Mammary epithelial cell (primary cell): ENCODE measurements at places on chromosomes 1 and 21.

DNA sequence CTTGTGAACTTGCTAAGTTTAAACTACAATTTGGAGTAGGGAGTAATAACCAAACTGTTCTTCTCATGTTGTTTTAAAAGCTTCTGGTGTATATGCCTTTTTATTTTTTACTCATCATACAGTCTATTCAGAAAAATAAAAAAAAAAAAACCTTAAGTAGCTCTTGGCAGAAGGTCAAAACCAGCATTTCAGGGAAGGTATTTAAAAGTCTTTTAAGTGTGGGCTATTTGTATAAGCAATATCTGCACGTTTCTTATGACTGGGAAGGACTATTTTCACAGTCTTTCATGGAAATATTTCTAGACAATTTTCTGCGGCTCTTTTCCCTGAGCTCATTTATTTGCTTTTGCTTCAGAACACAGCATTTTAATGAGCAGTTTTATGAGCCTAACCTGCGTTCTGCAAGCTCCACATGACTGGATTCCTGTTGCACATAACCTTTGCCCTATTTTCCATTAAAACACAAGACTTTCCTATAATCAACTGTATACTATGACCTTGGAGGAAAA, 60.9 kb upstream of the C1orf105 start:
- DNase-seq, result peak; percentile 31

GRCh38 chr1:233364695-233365539, 37.4 kb downstream of the MAP3K21 start:
- DNase-seq, result no peak

GRCh38 chr1:201649761-201650622, 111.1 kb downstream of the NAV1 start:
- no peak for DNase-seq

- DNase-seq, result no peak
Measured at GRCh38 chr21:14519000-14519399, 27.1 kb downstream of the SAMSN1 start.

DNA sequence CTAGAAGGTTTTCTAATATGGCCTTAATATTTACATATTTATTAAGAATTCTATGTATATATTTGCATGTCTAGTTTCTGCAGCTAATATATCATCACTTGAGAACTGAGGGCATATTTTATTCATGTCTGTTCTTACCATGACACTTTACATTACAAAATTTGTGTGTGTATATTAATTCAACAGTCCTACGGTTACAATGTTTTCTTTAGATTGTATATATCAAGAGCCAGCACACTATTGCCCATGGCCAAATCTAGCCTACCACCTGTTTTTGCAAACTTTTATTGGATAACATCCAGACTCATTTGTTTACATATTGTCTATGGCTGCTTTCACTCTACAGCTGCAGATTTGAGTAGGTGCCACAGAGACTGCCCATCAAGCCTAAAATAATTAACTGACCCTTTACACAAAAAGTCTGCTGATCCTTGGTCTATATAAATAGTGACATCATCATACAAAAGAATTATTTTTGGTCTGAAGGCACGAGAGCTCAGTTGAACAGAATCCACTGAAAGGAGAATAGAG, 577.4 kb upstream of the PBX1 start:
- DNase-seq, result no peak

DNA sequence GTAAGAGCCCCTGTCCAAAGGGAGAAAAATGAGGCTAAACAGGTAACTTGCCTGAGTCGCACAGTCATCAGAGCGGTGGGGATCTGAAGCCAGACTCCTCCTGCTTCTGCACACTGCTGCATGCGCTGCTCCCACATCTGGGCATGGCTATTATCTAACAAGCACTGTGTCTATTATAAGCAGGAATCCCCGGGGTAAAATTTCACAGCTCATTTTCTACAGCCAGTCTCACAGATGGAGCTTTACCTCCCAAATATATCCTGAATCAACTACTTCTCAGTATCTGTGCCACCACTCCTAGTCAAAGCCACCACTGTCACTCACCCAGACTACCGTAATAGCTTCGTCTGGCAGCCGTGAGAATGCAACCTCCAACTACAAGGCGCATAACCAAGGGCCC, 9.8 kb downstream of the MTOR start:
- DNase-seq, result no peak

GRCh38 chr1:19661721-19662228, 2.9 kb upstream of the HTR6 start:
- DNase-seq, result no peak

GRCh38 chr1:27755865-27756264, 17.2 kb upstream of the STX12 start:
- DNase-seq, result no peak

- DNase-seq, result peak; percentile 95
Measured at GRCh38 chr1:212234431-212235395, 50.5 kb upstream of the PPP2R5A start.

GRCh38 chr1:238954865-238955264, 431.5 kb upstream of the CHRM3 start:
- no peak for DNase-seq

GRCh38 chr1:202642619-202643291, 67.5 kb downstream of the SYT2 start:
- no peak for DNase-seq

DNA sequence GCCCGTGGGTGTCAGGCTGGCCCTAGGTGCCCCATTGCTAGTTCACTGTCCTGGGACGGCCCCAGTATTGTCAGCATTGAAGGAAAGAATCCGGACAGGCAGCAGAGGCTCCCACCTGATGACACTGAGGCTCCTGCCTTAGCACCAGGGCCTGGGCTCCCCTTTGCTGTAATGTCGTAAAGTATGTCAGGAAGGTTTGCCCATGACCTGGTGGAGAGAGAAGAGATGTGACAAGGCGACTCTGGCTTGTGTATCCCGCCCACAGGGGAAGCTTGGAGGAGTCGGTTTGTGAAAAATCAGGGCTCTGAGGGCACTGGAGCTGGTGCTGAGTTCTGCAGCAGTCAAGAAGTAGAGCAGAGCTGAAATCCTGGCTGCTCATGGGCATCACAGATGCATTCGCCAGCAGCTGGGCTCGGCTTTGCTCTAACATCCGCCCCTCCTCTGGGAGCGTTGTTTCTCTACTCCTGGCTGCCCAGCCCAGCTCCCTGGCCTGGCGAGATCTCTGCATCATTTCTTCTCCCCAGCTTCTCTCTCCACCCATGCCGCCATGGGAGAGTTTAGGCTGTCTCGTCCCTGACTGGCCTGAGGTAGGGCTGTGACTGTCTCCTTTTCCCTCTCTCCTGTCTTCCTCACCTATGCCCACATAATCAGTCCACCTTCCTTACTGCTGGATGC, 74.1 kb downstream of the ADARB1 start:
- no peak for DNase-seq

DNA sequence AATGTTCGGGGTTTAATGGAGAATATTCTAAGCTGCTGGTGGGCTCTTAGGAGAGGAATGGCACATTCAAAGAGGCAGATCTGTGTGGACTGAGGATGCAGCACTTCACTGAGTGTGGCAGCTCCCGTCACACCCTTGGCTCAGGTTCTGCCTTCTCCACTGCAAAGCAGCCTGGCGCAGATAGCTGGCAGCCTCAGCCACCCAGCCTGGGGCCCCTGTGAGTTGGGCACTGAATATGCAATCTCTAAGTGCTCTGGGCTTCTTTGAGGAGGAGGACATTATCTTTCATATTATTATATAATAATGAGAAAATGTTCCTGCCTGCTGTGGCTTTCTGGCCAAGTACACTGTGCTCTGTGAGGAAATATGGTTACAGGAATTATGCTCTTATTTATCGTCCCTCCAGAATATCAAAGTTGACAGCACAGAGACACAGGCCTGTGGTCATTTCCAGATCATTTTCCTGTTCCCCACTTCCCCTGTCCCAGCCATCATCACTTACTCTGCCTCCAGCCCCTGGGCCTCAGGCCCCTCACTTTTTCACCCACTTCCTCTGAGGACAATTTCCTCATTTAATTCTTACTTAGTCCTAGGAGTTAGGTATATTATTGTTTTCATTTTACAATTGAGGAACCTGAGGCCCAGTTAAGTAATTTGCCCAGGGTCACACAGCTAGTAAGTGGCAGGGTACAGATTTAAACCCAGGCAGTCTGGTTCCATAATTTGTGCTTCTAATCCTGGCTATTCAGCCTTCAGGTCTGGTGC, 53.6 kb downstream of the MAB21L3 start:
- DNase-seq, result no peak

DNA sequence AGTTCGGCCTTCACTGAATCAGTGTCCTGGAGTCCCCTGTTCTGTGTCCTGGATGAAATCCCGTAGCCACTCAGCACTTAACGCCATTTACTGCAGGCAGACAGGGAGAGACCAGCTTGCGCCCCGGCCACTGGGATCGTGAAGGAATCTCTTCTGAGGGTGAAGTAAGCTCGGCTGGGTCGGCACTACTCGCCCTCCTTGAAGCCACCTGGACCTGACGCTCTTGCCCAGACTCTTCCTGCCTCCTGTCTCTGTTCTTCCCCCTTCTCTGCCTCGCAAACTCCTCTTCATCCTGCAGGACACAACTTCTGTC, 99.9 kb upstream of the ZBTB40 start:
- DNase-seq, result no peak

- no peak for DNase-seq
Measured at GRCh38 chr1:31651766-31652165, 7.1 kb upstream of the PEF1 start.

GRCh38 chr1:95754412-95754811, 520.4 kb downstream of the RWDD3 start:
- no peak for DNase-seq

DNA sequence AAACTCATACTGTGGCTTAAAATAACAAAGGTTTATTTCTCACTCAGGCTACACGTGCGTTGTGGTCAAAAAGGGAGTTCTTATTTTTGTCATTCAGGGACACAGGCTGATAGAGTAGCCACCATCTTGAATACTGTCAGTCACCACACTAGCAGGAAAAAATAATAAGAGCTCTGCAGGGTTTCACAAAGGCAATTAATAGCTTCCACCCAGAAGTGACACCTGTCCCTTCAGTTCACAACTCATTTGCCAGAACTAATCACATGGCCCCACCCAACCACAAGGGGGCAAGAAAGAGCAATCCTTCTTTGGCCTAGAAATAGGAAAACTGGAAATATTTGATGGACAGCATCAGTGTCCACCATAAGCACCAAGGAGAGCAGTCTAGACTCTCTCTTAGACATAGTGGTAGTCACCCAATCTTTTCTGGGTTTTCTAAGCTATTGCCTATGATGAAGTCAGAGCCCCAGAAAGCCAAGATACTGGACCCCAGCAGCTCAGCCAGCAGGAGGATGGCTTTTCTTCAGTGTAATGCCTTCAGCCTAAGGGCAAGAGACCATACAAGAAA, 8.2 kb downstream of the HAPLN2 start:
- peak; percentile 57 for DNase-seq

DNA sequence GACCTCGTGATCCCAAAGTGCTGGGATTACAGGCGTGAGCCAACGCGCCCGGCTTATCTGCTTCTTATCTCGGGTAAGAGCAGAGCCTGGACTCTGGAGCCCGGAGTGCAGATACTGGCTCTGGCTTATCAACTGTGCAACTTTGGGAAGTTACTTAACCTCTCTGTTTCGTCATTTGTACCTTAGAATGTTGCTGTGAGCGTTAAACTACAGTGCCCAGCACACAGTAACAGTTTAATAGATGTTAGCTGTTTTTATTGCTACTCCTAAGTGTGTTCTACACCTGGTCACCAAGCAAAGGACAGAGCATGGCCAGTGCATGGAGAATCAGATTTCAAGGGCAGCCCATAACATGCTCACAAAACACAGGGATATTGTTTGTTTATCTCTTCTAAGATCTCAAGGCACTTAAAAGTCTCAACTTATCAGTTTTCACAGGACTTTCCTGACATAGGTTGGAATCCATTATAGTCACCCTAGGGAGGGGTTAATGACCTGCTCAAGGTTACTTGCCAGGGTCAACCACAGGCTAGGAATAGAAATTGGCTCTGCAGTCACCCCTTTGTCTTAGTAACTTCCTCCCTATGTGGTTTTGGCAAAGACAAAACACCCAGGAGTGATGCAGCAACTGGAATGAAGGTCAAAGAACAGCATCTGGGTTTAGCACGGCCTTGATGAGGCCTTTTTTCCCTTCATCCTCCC, 22.5 kb upstream of the SRP9 start:
- peak; percentile 77 for DNase-seq

DNA sequence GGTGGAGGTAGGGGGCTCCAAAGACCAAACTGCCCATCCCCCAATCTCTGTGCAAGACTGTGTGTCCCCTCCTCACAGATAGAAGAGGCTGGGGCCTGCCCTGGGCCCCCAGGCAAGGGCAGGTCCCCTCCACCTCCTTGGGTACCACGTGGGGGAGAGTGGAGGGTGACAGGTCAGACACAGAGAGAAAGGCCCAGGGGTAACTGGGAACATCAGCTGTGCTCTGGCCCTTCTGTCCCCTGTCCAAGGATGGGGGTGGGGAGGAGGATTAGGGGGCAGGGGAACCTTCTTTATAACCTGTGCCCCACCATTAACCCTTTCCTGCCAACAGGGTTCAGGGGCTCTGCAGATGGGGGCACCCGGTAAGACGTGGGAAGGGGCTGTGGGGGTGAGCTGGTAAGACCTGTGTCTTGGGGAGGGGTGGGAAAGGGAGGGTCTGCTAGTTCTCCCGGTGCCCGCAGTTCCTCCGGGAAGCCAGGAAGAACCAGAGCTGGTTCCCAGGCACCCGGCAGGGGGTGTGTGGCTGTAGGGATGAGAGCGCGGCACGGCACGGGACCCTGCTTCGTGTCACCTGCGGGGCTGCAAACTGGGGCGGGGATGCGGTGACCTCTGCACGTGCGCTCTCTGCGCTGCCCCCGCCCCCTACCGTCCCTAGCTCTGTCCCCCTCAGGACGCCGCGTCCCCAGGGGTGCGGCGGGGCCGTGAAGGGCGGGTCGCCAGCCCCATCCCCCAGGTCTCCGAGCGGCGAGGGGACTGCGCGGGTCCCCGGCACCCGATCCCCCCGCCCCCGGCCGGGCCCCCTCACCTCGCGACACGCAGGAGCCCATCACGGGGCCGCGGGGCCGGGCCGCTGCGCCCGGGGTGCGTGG, 601 bp downstream of the FAM131C start:
- no peak for DNase-seq

DNA sequence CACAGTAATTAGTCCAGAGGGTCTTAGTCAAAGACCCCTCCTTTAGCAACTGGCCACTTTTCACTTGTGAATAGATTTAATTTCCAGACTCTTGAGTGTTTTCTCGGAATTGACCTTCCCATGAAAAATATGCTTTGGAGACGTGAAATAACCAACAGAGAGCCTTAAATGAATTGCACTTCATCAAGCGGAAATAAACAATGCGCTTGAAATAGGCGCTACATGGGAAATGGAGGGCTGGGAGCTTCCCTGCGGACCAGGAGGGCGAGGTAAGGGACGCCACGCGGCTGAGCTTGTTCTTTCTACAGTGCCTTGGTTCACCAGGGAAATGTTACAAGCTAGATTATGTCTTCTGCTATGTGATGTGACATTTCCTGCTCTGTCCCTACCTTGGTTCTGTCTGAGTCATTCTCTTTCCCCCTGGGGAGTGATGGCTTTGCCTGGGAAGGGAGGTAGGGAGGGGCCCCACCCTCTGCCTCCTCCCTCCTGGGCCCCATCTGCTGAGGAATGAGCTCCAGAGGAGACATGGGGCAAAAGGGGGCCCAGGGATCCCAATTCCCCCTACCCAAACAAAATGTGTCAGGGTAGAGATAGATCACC, 619.3 kb downstream of the PTPRU start:
- no peak for DNase-seq
